Smooth muscle cell of trachea (primary cell): ENCODE measurements at places on chromosomes 6 and 20. TPM values are rescaled to one million over a fixed set of nuclear protein-coding genes. Genes with fewer than 3 reads are reported as not detected.

BPIFB1 gene
- total RNA-seq = not detected in 2 replicates

WASF1 gene
- total RNA-seq = 6.3 and 17.3 TPM in 2 replicates

UBD gene
- 0.66 TPM in 1 of 2 replicates, not detected in the other for total RNA-seq

GGTLC1 gene
- total RNA-seq = not detected in 2 replicates

SNAP25 gene
- 9.6 and 19.5 TPM in 2 replicates for total RNA-seq

ANKRD6 gene
- 1.8 and 2.2 TPM in 2 replicates for total RNA-seq

FAM50B gene
- total RNA-seq = 9.2 and 11.9 TPM in 2 replicates

TSBP1 gene
- total RNA-seq = not detected in 2 replicates

AHCY gene
- total RNA-seq = 70.3 and 92.1 TPM in 2 replicates

LAMA4 gene
- 577 and 652 TPM in 2 replicates for total RNA-seq

MTFR2 gene
- 0.66 and 2.9 TPM in 2 replicates for total RNA-seq

GFOD1 gene
- total RNA-seq = 7.6 and 9.3 TPM in 2 replicates

BACH2 gene
- 0.87 and 1.2 TPM in 2 replicates for total RNA-seq
